Stimulated activated CD4-positive, alpha-beta T cell treated with anti-CD3 and anti-CD28 coated beads, Interleukin-2, amount 100 ng/mL, for 24 hours (primary cell): ENCODE measurements at places on chromosomes 3 and 15.

GRCh38 chr15:48794697-48795134 is 16.2 kb downstream of the CEP152 start:
- no peak for DNase-seq

- no peak for DNase-seq
Observed at GRCh38 chr3:51670053-51670822, 814 bp upstream of the TEX264 start.

GRCh38 chr3:154018100-154018696 is 103.0 kb upstream of the ARHGEF26 start:
- peak; percentile 44 for DNase-seq

- DNase-seq: no peak
Observed at GRCh38 chr3:158912621-158913020, 110.8 kb downstream of the MFSD1 start.

- no peak for DNase-seq
Observed at GRCh38 chr3:143763564-143764162, 84.6 kb downstream of the SLC9A9 start.

DNA sequence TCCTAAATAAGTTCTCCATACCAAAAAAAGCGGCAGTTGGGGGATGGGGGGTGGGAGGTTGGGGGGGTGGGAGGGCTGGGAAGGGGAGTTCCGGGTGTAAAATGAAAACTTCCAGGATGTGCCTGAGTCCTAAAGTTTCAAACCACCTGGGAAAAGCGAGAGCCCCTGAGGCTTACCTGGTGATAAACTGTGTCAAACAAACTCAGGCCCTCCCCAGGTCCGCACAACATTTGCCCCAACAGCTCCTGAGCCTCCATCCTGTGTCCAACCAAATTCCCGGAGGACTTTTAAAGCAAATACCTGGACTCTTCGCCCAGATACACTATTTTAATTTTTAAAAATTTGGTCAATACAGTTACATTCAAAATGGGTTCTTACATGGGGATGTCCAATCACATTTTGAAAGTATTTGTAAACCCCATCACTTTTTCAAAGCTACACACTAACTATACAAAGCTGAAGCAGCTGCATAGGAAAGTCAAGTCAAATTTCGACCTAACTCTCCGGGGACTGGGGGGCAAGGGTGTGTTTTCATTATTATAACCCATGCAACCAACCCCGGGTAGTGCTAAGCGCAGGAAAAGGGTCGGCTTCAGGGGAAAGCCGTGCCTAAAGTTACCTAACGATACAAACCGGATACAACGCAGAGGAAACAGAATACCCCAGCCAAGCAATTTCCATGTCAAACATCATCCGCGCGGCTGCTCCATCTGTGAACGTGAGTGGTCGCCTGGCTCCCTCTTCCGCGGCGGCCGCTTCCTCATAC is 685 bp upstream of the FOXB1 start:
- no peak for DNase-seq

DNA sequence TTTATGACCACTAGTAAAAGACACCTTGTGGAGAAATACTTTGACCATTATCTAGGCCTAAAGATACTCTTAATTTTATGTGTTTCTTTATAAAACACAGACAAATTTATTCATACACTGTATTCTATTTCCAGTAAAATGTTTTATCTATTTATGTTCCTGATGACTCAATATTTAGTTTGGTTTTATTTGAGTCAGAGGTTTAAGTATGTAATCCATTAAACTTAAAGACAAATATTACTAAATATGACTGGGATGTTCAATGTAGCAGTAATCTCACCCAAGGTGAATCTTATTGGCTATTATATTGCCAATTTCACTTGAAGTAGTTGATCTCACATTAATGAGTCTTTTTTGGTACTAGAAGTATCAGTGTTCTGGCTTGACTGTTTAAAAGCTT is 799.7 kb downstream of the CADM2 start:
- DNase-seq: no peak

- no peak for DNase-seq
Observed at GRCh38 chr3:54653456-54654195, 274.2 kb downstream of the LRTM1 start.

DNA sequence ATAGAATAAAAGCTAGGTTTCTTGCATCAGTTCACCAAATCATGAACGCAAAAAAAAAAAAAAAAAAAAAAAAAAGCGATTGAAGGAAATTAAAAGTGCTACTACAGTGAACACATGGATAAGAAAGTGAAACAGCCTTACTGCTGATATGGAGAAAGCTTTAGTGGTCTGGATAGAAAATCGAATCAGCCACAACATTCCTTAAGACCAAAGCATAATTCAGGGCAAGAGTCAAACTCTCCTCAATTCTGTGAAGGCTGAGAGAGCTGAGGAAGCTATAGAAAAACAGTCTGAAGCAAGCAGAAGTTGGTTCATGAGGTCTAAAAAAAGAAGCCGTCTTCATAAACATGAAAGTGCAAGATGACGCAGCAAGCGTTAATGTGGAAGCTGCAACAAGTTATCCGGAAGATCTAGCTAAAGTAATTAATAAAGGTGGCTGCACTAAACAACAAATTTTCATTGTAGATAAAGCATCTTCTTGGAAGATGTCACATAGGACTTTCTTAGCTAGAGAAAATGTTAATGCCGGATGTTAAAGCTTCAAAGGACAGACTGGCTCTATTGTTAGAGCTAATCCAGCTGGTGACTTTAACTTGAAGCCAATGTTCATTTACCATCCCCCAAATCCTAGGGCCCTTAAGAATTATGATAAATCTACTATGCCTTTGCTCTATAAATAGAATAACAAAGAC is 19.2 kb downstream of the P3H2 start:
- DNase-seq: no peak

DNA sequence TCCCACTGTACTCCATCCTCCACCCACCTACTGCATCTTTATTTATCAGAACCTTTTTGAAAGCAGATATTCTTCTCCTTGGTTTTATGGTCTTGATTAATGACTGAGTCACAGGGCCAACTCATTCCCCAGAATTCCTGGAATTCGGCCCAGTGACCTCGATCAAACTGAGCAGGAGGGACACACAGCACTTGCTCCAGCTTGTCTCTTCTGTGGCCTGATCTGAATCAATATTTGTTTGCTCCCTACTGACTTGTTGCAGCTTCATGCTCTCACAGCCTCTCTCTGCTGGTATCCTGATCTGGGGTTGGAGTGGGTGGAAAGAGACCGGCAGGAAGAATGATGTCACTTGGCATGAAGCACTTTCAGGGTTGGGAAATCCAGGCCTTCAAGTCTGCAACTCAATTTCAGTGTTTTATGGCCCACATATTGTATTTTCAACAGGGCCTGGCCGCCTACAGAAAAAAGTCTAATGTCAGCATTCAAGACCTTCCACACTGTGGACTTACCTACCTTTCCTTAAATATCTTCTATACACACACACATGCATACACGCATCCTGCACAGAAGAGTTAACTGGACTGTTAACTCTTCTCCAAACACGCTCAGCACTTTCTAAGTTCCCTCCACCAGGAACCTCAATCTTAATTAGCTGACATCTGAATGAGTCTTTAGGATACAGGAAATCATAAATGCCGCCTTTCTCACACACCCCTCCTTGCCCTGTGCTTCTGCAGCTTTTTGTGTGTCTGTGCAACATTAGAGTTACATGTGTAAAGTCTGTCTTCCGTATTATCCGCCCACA is 4.6 kb downstream of the ANXA2 start:
- no peak for DNase-seq

GRCh38 chr15:100762913-100763834 is 116.5 kb upstream of the ALDH1A3 start:
- no peak for DNase-seq

DNA sequence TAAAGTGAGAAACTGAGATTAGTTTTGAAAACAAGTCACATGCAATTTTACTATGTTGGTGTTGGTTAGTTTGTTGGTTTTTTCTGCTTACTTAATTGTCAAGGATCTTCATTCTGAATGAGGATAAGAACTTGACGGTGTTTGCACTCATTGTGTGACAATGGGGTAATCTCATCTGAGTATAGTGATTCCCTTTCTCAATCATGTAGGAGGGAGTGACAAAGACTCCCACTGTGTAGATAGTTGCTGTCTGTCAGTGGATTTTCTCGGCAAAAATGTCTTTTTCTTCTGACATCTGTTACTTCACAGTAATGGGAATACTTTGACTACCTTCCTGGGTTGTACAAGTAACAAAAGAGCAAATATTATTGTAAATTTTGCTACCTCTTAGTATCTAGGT is 23.5 kb downstream of the KCNH8 start:
- DNase-seq: no peak

DNA sequence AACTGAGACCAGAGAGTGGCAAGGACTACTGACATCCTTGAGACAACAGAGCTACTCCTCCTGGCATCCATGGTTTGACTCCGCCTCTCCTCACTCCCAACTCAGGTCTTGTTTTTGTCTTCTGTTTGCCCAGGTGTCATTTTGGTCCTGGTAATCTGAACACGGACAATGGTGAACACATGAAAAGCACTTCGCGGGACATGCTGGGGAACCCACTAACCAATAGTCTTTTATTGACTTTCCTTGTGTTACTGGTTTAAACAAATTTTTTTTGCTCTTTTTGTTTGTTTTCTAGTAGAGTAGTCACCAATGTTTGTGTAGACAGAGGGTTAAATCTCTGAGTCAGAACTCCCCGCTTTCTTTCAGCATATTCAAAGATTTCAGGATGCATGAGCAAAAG is 38.4 kb downstream of the LARP6 start:
- DNase-seq: no peak

GRCh38 chr3:33895658-33896057 is 97.2 kb downstream of the PDCD6IP start:
- DNase-seq: no peak

DNA sequence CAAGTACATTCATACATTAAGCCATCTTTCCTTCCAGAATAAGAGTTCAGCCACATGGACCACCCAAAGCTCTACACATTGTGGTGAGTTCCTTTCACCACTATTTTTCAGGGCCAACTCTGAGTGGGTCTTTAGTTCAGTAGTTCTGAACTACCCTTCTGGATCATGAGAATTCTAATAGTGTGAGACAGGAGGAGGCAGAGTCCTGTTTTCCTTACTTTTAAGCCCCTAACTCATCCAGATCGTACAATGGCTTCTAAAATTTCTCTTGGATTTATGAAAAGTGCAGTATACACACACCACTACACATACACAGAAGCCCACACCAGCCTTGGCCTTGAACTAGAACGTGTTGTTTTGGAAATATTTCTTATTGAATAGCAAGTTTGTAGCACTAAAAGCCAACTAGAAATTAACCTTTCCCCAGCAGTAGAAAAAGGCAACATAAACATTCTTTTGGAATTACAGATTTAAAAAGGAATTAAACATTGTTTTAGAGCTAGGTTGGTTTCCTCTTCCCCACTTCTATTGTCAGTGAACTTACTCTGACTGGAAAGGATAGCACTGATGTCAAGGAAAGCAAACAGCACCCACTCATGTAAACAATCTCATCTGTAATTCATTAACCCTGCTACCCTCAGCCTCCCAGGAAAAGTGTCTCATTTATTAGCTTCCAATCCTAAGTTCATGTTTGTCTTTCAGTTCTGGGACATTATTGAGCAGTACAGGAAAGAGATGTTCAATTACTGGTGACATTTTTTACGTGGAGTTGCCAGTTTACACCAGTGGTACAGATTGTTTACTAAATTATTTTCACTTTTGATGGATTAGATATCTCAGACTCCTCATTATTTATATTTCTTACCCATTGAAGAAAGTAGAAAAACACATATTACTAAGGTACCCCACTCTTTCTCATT is 95.7 kb upstream of the AGTR1 start:
- DNase-seq: no peak

DNA sequence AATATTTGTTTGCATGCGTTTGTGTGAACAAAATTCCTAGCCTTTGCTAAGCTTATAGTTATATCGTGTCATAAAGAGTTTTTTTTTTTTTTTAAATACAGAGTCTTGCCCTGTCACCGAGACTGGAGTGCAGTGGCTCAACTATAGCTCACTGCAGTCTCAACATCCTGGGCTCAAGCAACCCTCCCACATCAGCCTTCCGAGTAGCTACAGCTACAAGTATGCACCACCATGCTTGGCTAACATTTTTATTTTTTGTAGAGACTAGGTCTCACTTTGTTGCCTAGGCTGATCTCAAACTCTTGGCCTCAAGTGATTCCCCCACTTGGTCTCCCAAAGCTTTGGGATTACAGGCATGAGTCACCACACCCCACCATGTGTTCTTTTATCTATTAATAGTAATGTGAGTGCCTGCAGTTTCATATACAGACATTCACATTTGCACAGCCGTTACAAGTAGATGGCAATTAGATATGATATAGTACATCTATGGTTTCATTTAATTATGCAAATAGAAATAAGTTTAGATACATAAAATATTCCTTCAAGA is 848.6 kb downstream of the PDCD6IP start:
- DNase-seq: no peak

DNA sequence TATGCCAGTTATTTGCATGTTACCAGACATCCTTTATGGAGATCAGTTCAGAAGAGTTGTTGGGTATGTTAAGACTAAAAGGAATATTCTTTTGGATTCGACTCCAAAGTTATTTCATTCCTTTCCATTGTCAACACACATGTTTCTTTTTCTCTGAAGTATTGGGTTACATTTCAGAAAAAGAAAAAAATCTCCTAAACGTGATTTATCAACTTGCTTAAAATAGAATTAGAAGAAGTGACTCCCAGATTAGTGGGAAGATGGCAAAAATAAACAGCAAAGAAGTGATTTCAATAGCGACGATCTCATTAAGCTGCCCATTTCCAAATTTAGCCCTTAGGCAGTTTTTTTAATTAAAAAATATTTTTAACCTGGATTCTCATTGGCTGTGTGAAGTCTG is 85.4 kb downstream of the TIGIT start:
- no peak for DNase-seq

- DNase-seq: no peak
Observed at GRCh38 chr15:89823836-89824606, 9.4 kb upstream of the ANPEP start.

GRCh38 chr15:77075528-77075927 is 4.6 kb upstream of the TSPAN3 start:
- DNase-seq: no peak

GRCh38 chr15:67947254-67948039 is 106.7 kb upstream of the PIAS1 start:
- no peak for DNase-seq
